ENCODE measurements at places on chromosomes 16 and 17.

GRCh38 chr16:50407351-50407750 is 38.6 kb upstream of the BRD7 start:
- DNase-seq: no peak

GRCh38 chr17:27578718-27579085 is 52.3 kb upstream of the LGALS9 start:
- peak; percentile 77 for DNase-seq

DNA sequence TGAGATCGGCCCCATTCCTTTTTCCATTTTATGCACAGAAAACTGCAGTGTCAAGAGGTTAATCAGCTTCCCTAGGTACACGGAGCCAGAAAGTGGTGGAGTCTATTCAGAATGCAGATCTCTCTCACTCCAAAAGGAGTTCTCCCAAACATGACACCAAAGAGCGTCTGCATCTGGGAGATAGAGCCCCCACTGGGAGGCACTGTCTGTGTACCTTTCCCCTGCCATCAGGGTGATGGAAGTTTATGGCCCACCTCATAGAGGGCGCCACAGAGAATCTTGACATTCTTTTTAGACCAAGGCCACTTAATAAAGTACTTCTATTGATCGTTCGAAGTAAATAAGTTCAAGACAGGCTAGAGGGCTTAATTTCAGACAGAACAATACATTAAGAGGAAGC is 493.7 kb upstream of the ERCC4 start:
- DNase-seq: peak; percentile 14

DNA sequence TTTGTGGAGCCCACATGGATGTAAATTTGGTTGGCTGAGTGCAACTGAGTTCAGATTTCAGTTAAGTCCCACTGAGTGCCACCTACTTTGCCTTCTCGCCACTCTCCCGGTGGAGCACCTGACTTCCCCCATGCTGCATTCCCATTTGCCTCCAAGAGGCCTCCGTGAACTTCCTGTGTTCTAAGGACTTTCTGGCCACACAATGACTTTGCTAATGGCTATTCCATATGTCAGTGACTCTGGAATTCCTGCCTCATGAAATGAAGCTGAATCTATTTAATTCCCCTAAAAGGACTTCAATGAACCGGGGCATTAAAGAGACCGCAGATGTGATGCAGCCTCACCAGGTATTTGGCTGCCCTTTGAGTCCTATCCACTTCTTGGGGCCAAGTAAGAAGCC is 29.9 kb downstream of the ABCC12 start:
- DNase-seq: no peak

- no peak for DNase-seq
These were observed 19.6 kb upstream of the ATP2A3 start for GRCh38 chr17:3983606-3984484.

DNA sequence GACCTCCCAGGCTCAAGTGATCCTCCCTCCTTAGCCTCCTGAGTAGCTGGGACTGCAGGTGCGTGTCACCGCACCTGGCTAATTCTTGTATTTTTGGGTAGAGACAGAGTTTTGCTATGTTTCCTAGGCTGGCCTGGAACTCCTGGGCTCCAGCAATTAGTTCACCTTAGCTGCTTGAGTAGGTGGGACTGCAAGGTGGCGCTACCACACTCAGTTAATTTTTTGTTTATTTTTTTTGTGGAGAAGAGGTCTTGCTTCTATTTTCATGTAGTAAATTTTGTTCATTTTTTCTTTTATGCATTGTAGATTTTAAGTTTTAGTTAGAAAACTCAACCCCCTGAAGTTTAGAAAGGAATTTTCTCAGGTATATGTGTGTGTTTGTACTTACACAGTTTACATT is 21.7 kb downstream of the RNF135 start:
- no peak for DNase-seq

DNA sequence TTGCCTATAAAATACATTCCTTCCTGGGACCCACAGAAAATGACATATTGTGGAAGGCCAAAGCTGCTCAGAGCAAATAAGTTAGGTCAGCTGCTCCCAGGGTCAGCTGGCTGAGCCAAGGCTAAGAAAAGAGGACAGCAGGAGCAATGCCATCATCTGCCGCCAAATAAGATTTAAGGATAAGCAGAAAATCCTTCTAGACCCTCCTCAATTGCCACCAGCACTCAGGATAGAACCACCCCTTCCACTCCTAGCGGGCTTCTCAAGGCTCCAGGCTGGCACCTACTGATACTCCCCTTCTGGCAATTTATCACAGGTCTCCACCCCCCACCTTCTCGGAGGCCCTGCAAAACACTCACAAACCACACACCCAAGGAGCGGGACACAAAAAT is 22.9 kb downstream of the MBTPS1 start:
- DNase-seq: no peak

- DNase-seq: no peak
These were observed 610.7 kb downstream of the KCNJ2 start for GRCh38 chr17:70780031-70780430.

DNA sequence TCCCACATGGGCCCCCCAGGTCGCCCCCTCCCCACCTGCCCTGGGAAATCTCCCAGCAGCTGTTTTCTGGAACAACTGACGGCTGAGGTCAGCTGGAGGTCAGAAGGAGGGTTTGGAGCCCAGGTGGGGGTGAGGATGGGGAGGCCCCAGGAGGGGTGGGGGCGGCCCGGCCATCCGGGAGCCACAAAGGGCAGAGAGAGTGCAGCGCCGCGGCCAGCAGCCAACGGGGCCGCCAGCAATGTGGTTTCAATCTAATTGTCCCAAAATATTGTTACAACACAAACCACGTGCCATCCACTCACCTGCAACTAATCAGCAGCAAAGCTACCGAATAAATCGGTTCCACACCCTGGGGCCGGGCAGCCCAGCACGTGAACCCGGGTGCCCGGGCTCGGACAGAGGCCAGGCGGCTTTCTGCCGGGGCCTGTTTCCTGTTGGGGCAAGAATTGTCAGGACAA is 28.3 kb upstream of the SLC38A10 start:
- DNase-seq: no peak

DNA sequence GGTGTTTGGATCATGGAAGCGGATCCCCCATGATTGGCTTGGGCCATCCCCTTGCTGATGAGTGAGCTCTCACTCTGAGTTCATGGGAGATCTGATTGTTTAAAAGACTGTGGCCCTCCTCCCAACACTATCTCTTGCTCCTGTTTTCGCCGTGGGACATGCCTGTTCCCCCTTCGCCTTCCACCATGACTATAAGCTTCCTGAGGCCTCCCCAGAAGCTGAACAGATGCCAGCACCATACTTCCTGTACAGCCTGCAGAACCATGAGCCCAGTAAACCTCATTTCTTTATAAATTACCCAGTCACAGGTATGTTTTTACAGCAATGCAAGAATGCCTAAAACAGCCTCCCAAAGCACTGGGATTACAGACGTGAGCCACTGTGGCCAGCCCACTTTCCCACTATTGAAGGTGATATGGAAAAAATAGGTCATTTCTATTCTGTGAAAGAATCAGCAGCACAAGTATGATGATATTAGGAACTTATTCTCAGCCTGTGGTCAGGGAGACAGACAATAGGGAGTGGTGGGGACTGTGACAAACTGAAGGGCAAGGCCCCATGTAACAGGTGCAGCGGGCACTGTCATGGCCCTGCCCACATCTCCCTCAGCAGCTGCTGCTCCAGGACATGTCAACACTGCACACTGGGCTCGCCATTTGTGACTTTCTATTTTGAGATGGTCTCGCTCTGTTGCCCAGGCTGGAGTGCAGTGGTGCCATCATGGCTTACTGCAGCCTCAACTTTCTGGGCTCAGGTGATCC is 33.7 kb upstream of the LITAF start:
- no peak for DNase-seq

Data from Caco-2 (cell line).